ENCODE measurements at places on chromosomes 6 and 20. TPM values are rescaled to one million over a fixed set of nuclear protein-coding genes. Genes with fewer than 3 reads are reported as not detected.

CST4 gene
- not detected for total RNA-seq

GRCh38 chr20:51420111-51420510 is 122.4 kb downstream of the NFATC2 start:
- no peak for DNase-seq

TGM2 gene
- total RNA-seq, result 320 TPM

DNA sequence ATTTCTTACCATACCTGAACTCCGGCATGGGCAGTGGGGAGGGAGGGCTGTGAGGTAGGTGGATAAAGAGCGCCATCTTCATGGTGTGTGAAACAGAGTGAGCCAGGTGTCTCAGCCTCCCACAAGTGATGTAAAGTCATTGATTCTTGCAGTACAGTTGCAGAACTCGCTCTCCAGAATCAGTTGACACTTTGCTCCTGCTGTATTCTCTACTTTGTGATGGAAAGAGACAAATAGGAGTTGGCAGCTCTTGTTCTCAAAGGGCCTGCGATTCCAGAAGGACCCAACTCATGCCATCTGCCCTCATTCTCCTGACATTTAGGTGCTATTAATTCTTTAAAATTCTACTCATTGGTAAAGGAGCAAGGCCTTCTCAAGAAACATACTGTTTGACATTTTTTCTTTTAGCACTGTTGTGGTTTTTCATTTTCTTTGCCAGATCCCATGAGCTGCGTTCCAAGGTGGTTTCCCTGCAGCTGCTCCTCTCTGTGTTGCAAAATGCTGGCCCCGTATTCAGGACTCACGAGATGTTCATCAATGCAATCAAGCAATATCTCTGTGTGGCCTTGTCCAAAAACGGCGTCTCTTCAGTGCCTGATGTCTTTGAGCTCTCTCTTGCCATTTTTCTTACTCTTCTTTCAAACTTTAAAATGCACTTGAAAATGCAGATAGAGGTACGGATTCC is 49.3 kb downstream of the ARFGEF2 start:
- DNase-seq, result no peak

GRCh38 chr6:5562277-5562676 is 301.0 kb downstream of the FARS2 start:
- DNase-seq, result no peak

DNA sequence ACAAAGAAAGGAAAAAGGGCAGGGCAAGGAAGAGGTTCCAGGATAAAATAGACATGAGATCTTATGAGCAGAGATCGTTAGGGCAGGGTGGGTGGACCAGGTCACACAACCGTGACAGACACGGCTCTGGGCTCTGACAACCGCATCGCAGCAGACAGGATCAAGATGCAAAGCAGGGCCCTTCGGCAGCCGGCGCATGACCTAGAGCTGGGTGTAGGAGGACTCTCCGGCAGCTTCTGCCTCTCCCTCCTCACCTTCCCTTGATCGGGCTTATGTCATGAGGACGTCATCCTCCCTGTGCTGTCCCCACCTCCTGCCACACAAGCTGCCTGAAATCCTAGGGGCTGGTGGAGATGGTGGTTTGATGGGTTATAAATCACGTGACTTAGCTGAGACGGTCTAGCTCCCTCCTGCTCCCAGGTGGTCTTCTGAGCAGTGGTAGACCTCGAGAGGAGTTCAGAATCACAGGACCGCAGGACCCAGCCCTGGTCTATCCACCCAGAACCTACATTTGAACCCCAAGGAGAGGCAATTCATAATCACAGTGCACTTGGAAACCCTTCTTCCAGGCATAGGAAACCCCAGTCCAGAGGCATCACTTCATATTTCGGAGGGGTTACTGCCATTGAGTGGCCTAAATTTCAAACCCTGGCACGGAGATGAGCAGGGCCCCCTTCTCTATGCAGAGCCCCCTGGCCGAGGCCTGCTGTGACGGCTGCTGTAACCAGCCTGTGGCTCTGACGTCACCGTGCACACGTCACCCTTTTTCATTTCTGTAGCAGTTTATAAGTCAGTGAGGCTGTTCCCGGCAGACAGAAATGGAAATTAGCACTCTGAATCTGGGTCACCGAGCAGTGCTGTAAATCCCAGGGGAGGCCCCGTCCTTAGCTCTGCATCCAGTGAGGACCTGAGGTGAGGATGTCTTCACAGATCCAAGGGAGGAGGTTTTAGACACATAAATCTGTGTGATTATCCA is 8.7 kb upstream of the CCR6 start:
- no peak for DNase-seq

BPIFB1 gene
- total RNA-seq, result 0.15 TPM
